ENCODE measurements at places on chromosomes 1 and 21. TPM values are rescaled to one million over a fixed set of nuclear protein-coding genes. Genes with fewer than 3 reads are reported as not detected.

HES3 gene
- polyA plus RNA-seq, result not detected

LAMC1 gene
- polyA plus RNA-seq, result 12.5 TPM

KIF26B gene
- polyA plus RNA-seq, result 0.56 TPM

SPRR2G gene
- not detected for polyA plus RNA-seq

- DNase-seq, result no peak
Measured at GRCh38 chr1:194476872-194477271, 1290.5 kb upstream of the B3GALT2 start.

DNA sequence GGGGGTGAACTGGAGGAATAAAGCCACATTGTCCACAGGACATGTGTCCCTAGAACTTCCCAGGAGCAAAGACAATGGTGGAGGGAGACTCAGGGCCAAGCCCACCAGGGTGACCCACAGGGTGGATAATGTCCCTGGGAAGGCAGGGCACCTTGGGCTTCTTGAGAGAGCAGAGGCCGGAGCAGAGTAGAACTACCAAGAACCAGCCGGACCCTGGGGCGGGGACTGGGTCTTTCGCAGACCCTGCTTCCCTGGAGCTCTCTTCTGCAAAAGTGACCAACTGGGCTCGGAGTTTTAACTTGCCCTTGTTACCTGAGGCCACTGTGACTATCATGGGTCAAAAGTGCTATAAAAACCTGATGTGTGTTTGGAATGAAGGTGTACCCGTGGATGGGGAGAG, 875 bp upstream of the FAM3B start:
- DNase-seq, result no peak

- no peak for DNase-seq
Measured at GRCh38 chr1:228362884-228363450, 43.7 kb downstream of the TRIM11 start.

DNA sequence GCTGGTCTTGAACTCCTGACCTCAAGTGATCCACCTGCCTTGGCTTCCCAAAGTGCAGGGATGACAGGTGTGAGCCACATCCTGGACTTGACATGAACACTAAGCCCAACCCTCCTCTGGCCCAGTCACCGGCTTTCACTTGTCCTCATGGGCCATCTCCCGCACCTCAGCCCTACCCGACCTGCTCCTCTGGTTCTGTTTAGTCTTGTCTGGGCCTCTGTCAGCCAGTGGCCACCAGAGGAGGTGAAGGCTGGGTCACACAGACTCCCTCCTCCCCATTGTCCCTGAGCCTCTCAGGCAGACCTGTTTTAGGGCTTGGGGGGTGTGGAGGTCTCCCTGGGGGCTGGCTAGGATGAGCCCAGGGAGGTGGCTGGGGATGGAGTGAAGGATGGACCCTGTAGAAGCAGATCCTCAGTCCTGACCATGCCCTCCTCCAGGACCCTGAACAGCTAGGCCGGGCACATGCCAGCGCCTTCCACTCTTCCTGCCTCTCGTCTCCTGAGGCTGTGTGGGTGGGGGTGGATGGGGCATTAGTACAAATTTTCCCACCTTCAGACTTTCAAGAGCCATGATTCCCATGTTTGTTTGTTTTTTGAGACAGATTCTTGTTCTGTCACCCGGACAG, 26.1 kb upstream of the UMODL1 start:
- DNase-seq, result no peak

- peak; percentile 97 for DNase-seq
Measured at GRCh38 chr1:209747580-209748262, 8.1 kb upstream of the TRAF3IP3 start.

GRCh38 chr1:207910591-207911354, at the start of gene CD34:
CD34 (minus strand) TSS chr1:207911125; CDS start chr1:207911080, 45 bp downstream.
- DNase-seq, result no peak

DNA sequence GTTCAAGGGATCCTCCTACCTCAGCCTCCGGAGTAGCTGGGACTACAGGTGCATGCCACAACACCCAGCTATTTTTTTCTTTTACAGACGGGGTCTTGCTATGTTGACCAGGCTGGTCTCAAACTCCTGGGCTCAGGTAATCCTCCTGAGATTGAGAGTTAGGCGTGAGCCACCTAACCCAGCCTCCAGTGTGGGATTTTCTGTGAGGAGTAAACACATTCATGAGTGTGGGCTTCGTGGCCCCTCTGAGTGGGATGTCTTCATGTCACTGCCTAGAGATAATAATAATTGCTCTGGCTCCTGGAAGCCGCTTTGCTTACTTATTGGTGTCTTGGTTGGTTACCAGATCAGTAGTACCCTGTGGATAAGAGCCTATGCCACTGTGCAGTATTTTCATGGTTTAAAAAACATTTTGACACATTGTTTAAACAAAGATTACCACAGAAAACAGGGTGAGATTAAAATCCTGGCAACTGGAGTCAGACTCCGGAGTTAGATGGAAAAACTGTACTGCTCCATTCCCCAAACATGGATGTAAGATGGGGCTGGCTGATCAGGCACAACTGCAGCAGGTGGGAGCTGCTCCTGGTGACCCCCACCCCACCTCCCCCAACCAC, 159.1 kb upstream of the RAB4A start:
- peak; percentile 66 for DNase-seq

DNA sequence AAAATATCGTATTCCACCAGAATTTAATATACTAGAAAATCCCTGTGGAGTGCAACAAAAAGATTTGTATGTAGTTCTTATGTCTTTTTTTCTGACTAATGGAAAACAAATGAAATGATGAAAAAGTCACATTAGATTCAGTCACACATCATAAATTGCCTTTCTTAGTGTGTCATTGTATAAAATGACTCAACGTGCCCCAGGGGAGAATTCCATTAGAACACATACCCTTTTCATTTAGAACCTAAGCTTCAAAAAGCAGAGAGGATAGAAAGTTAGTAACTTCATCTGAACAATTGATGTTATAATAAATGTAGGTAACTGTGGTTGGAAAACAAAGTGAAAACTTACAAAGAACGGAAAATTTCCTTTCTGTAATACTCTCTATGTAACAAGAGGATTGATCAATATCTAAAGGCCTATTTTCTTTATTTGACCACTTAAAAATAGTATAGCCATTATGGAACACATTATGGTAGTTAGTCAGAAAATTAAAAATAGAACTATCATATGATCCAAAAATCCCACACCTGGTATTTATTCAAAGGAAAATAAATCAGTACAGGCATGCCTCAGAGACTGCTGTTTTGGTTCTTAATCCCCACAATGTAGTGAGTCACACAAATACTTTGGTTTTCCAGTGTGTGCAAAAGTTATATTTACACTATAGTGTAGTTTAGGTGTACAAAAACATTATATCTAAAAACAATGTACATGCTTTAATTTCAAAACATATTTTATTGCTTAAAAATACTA, 1016.1 kb downstream of the KCNT2 start:
- DNase-seq, result no peak

GRCh38 chr1:111973150-111973790, 16.2 kb downstream of the KCND3 start:
- no peak for DNase-seq

DNA sequence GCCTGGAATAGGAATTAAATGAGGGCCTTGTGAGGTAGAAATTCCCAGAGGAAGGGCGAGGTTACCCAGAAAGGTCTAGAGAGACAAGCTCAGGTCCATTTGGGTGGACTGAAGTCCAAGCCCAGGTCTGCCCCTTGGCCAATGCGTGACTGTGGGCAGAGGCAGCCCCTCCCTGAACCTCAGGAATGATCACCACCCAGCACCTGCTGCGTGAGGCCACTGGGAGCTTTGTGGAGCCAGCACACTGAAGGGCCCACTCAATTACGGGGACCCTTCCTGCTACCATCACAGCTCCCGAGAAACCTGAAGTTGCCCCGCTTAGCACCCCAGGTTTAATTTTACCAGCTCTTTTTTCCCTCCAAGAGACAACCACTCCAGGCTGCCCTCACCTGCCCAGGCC, 6.5 kb upstream of the MATN1 start:
- no peak for DNase-seq

All from stomach (tissue), 19 donors.